ENCODE measurements at places on chromosomes 12 and 14.

- peak; percentile 52 for DNase-seq
Measured at GRCh38 chr12:74415633-74416032, 122.0 kb upstream of the ATXN7L3B start.

DNA sequence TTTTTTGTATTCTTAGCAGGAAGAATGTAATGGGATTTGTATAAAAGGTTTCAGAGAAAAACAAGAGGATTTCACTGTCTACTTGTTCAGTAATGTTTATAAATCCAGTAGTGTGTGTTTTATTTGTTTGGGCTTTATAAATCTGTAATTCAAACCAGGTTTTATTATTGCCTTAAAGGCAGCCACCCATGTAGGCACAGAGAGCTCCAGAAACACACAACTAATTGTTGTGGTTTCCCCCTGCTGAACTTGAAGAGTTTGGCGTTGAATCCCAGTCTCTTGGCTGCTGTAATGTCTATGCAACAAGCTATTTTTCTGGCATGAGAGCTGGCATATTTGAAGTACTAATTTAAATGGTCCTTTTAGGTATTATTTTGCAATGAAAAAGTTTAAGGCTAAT, 63.4 kb upstream of the SLCO1C1 start:
- no peak for DNase-seq

DNA sequence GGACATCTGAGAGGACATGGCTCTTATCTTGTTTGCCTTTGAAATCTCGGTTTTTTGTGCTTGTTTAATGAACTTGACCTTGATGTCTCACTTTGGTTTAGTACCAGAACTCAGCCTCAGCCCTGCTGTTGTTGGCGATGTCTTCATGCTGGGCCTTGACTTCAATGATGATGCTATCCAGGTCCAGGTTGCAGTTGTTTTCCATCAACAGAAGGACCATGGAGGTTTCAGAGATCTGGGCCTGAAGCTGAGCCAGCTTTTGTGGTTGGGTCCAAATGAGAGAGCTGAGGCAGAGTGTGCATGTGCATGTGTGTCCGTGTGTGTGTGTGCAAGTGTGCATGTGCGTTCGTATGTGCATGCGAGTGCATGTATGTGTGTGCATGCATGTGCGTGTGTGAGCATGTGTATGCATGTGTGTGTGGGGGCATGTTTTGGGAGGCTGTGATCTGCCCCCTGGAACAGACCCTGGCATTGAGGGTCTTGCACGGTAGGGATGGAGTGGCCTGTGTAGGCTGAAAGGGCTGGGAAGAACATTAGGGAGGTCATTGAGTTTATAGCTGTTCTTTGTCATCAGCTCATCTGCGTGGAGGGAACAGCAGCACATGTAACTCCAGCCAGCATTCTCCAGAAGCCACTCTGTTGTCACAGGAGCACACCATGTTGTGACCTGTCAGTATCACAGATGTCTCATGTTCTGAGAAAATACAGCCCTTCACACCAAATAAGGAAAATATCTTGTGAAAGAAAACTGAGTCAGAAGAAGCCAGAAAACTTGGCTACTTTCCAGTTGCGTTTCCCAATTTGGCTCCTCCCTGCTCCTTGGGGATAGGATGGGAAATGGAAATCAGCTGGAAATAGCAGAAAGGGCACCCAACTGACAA, 10.0 kb upstream of the KRT82 start:
- no peak for DNase-seq

- DNase-seq: no peak
Measured at GRCh38 chr14:28603606-28604005, 163.0 kb upstream of the FOXG1 start.

- DNase-seq: no peak
Measured at GRCh38 chr12:109998241-109998903, 858 bp upstream of the ANKRD13A start.

DNA sequence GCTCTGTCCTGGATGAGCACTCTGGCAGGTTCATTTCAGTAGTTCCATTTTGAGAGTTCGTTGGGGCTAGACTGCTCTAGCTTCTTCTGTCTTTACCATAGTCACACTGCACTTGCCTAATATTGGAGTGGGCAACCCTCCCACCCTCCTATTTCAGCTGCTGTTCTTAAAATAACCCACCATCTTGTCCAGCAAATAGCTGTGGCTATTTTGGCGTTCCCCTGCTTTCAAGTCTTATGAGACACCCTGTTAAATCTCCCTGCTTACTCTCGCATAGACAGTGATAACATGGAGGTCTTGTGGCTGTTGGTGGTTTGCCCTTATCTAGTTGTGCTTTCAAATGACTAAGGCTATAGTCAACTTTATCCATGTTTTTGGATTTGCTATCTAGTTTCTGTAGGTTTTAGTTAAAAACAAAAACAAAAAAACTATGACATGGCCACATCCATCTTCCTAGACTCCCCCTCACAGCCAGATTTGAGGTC, 65.5 kb downstream of the LRP6 start:
- no peak for DNase-seq

GRCh38 chr12:8077207-8077606, 4.9 kb upstream of the NECAP1 start:
- DNase-seq: no peak

GRCh38 chr12:47244835-47245234, 165.1 kb upstream of the AMIGO2 start:
- DNase-seq: no peak

DNA sequence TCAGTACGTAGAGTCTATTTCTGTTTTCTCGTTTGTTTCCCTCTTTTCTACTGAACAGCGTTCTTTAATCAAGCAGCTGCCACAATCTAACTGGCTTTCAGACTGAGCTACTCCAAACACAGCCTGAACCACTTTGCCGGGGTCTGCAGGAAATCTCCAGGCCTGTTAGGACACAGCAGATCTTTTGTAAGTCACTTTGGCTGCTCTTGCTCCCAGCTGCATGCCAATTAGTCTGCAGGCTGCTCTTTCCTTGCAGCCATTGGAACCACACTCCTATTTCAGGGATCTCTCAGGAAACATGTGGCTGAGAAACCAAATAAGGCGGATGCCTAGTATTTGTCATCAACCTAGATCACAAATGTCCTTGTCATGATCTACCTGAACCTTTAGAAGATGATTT, 73.6 kb downstream of the TMTC1 start:
- peak; percentile 8 for DNase-seq

GRCh38 chr14:39266525-39266870, 32.8 kb downstream of the MIA2 start:
- peak; percentile 86 for DNase-seq

DNA sequence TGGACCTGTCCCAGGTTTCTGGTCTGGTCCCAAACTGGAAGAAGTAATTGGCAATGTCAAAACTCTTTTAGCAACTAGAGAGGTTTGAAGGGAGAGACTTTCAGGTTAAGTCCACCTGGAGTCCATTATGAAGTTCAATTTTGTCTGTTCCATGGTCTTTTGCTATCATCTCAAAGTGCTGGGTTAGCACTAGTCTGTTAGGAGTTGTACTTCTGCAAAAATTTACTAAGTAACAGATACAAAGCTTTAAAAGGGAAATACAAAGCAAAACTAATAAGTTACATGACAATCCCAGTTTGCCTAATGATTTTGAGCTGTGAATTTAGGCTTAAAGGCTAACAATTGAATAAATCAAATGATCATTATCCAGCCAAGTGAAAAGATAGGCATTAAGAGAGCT, 643.9 kb downstream of the C12orf50 start:
- no peak for DNase-seq

DNA sequence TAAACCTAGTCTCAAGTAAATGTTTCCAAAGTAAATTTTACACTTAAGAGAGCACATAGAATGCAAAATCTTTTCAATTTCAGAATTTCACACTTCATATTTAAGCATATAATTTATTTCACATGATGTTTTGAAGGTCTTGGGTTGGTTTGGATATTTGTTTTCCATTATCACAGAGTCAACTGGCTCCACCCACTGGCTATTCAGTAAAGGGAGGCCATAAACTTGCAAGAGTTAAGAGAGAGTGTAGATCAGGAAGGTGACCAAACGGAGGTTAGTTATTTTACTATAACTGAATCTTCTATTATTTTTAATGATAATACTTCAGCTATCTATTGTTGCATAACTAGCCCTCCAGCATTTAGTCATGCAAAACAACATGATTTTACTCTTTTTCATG, 6.2 kb upstream of the CPNE8 start:
- no peak for DNase-seq

DNA sequence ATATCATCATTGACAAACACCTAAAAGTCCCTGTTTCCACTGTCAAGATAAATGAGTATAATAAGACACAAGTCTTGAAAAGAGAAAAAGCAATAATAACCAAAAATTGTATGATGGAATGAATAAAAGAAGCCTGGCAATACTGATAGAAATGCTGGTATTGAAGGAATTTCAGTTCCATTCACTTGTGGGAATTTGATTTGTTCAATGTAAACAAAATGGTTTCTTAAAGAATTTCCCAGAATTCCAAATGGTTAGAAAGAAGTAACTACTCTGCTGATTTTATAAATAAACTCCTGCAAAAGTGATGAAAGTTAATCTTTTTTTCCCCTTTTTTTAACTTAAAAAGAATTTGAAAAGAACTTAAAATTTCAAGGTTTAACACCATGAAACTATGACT, 129.9 kb upstream of the PDZRN4 start:
- DNase-seq: no peak

DNA sequence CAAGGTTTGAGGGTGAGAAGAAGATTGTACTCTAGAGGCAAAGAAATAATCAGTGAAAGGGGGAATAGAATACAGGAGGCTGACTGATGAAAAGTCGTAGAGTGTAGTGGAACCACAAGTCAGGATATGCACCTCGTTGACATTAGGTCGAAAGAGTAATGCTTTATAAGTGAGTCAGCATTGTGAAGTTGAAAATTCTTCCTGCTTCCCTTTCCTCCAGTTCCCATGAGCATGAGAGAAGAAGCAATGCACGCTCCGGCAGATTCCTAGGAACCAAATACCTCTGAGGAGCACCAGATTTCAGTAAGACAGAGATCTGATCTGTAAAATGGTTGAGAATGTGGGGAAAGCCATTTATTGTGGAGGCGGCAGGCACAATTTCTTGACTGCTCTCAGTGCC, 16.5 kb downstream of the CCER1 start:
- no peak for DNase-seq

DNA sequence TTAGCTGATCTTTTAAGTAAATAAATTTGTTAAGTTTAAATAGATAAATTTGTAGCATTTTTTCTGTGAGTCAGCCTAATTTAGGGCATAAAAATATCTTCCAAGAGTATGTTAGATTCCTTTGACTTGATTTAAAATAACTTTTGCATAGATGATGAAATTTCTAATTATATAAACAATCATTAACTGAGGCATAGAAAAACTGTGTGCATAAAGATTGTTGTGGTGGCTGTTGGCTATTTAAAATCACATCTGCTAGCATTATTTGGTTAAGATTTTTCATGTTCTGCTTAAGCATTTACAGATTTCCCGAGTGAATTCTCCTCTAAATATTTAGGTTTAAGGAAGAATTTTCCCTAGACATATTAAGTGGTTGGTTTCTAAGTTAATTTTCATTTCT, 223.2 kb downstream of the FSCB start:
- DNase-seq: no peak

DNA sequence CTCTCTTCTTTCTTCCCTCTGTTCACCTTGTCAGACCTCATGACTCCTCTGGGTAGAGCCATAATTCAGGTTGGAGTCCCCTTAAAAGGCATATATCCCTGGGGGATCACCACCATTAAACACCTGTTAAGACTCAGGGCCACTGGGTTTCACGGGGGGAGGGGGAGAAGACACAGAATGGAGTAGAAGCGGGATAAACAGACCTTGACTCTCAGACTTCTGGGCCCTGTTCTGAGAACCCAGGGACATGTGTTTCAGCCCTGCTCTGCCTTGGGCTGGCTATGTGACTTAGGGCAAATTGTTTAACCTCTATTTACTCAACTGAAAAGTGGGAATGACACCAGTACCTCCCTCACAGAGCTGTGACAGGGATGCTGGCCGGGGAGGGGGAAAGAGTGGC, 4.6 kb downstream of the CDH24 start:
- DNase-seq: no peak

GRCh38 chr14:67574156-67574555, 25.9 kb downstream of the PIGH start:
- DNase-seq: no peak

DNA sequence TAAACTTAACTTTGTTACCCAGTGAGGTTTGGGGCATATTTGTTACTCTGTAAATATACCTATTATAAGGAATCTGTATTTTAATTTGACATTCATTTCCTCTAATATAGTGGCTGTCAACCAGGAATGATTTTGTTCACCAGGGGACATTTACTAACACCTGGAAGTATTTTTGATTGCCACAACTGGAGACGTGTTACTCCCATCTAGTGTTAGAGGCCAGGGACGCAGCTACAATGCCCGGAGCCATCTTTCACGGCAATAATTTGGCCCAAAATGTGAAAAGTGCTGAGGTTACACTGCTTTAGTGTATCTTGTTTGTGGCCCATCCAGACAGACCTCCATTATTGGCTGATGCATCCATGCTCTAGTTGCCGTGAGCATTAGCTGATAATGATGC, 881.3 kb upstream of the ATXN7L3B start:
- no peak for DNase-seq

DNA sequence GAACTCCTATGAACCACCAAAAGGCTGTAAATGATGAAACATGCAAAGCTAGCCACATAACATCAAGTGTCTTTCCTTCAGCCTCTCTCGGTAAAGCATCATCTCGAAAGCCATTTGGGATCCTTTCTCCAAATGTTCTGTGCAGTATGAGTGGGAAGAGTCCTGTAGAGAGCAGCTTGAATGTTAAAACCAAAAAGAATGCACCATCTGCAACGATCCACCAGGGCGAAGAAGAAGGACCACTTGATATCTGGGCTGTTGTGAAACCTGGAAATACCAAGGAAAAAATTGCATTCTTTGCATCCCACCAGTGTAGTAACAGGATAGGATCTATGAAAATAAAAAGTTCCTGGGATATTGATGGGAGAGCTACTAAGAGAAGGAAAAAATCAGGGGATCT, 61.2 kb downstream of the ATG14 start:
- DNase-seq: no peak

GRCh38 chr14:35304812-35305462, 12.8 kb downstream of the PSMA6 start:
- DNase-seq: no peak

DNA sequence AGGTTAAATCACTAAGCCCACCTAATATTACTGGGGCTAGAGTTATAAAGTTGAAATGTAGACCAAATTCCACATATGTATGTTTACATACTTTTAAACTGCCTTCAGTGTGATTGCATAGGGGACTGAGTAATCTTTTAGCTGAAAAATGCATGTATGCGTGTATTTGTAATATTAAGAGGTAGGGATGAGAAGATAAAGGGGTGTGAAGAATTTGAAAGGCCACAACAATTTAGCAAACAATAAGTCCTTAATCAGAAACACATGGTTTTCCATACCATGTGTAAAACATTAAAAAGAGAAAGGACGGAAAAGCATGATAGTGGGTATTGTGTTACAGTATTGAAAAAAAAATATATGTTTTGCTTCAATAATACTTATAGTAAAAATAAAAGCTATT, 919.9 kb upstream of the FLRT2 start:
- no peak for DNase-seq

DNA sequence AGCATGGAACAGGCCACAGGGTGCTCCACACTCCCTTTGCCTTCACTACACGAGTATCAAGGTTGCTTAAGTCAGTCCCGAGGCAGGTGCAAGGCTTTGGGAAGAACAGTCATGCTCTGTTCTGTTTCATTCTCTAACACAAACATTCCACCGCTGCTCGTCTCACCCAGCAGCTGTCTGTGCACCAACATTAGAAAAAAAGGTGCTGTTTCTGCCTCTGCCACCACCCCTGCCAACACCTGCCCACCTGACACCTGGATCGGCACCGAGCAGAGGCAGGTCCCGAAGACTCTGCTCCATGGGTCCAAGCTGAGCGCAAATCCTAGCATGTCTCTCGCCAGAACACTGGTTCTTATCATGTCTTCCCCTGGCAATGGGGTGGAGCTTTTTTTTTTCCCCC, 347.7 kb downstream of the TMEM132D start:
- peak; percentile 58 for DNase-seq
